ENCODE measurements at places on chromosomes 5 and 9.

DNA sequence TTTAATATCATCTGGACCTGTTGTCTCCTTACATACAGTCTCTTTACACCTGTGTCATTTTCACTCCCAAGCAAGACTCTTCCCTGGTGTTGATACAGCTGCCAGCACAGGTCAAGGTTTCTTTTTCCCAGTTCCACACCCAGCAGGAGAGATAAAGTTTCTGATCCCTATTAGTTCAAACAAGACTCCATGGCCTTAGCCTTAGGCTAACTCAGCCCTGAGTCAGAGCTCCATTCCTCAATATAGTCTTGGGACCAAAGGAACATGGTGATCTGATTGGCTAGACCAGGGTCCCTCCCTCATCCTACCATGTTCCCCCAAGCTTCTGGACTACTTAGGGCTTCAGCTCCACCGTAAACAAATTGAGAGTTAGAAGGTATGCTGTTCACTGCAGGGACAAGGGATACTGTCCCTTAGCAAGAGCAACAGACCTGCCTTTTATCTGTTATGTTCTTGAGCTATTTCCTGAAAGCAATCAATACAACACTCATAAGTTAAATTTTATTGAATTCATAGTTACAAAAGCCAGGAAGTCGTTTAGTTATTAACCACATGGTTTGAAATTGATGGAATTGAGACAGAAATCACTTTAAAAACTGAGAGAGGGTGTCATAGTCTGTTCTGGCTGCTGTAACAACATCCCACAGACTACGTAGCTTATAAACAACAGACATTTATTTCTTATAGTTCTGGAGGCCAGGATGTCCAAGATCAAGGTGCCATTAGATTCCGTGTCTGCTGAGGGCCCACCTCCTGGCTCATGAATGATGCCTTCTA, 20.5 kb downstream of the SLC1A1 start:
- no peak for DNase-seq

DNA sequence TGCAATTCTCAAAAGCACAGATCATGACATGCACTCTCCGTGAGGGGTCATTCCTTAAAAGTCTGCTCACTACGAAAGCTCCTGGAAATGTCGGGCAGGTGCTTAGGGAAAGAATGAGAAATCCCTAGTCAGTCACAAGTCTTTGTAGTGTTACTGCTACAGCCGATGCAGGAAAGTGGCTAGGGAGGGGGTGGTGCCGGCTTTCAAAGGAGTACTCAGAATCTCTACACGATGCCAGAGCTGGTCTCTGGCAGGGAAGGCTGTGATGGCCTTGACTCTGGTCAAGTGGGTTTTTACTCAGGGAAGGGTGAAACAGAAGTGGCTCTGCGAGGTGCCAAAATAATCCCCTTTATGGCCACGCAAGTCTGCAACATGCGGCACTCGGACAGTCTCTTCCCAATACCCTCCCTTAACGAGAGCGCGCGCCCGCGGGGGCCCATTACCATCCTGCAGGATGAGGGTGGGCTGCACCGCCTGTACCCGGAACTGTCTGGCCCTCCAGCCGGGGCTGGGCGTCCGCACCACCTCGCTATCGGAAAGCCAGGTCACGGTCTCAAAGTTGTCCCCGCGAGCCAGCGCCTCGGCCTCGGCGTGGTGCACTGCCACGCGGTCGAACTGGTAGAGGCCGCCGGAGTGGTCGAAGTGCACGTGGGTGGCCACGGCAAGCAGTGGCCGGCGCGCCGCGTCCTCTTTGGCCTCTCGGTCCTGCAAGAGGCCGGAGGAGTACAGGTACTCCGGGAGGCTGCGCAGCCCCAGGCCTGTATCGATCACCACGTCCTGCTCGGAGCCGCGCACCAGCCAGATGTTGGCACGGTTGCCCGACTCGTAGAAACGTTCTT, 956 bp downstream of the MBLAC2 start:
- peak; percentile 16 for DNase-seq

GRCh38 chr5:31153521-31153920, 40.0 kb upstream of the CDH6 start:
- DNase-seq = no peak

- DNase-seq = no peak
Observed at GRCh38 chr5:39360471-39361111, 3.7 kb downstream of the C9 start.

GRCh38 chr9:5719100-5719926, 90.4 kb downstream of the RIC1 start:
- no peak for DNase-seq

GRCh38 chr5:53360811-53361210, 119.6 kb upstream of the FST start:
- no peak for DNase-seq
